ENCODE measurements at places on chromosomes 4 and X.

- no peak for DNase-seq
Measured at GRCh38 chrX:76434103-76434741, 6.7 kb downstream of the MAGEE1 start.

DNA sequence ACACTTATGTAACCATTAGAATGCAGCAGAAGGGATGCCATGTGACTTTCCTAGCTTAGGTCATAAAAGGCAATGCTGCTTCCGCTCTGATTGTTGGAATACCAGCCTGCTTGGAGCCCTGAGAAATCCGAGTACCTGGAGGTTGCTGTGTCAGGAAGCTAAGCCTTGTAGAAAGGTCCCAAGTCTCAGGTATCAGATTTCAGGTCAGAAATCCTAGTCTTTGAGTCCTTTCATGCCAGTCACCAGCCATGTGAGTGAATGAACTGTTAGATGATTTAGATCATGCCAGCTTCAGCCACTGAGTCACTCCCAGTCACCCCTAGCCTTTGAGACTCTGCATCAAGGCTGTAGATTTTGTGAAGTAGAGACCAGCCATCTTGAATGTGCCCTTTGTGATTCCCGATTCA lies 23.5 kb downstream of the RAP1GDS1 start:
- no peak for DNase-seq

DNA sequence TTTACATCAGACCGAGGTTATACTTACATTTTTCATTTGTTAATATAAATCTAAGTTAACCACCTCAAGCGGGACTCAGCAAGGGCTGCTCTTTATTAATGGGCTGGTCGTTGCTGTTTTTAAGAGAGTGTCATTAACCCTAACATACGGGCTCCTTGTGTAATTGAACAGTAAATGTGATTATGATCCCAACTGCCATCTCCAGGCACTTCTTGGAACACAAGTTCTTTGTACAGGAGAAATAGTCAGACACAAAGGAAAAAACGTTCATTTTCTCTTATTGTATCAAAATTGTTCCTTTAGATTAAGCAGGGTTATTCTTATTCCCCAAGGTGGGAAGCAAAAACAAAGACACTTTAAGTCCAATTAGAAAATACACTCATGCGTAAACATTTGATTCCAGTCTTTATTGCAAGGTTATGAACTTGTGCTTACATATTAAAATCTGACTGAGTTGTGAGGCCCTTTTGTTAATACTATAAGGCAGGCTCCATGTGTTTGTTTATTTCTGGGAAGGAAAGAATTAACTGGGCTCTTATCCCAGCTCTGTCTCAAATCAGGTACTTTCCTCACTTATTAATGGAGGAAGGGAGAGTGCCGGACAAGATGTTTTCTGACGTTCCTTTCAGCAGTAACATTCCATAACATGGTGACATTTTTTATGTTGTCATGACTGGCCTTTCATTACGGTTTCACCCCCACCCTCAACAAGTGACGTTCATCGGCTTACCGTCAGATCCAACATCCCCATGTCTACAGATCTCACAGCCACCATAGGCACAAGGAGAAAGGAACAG lies 95.9 kb downstream of the RASL11B start:
- no peak for DNase-seq

DNA sequence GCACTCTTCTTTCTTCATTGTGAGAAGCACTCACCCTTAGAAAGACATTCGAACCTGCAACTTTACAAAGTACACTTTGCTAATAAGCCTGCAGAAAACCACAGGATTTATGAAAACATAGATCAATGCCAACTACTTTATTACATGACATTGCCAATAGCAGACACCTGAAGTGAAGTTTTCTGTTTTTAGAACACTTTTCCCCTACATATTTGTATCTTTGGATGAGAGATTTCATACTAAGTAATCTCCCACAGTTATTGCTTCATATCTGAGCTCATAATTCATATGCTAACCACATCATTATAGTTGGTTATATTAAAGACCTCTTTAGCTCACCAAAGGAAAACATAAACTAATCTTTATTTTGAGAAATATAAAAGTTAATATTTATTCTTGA lies 276.5 kb upstream of the CTSO start:
- no peak for DNase-seq

GRCh38 chr4:118226311-118227010 lies 126.3 kb downstream of the PRSS12 start:
- DNase-seq = no peak
